ENCODE measurements at places on chromosomes 2 and 18.

GRCh38 chr2:62662554-62662953 lies 43.0 kb upstream of the EHBP1 start:
- DNase-seq, result no peak

DNA sequence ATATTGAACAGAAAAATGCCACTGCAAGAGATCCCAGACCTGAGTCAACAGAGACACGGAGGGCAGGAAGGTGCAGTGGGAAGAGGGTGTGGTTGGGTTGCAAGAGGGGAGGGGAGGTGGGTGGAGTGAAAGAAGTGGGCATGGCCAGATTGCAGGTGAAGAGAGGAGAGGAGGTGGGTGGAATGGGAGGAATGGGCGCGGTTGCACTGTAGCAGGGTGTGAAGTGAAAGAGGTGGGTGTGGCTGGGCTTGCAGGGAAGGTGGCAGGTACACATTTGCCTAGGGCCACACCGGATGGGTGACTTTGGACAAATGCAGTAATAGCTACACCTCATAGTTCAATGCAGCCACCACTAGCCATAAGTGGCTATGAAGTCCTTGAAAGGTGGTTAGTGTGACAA lies 71.1 kb downstream of the DOCK10 start:
- DNase-seq, result no peak

- no peak for DNase-seq
Observed at GRCh38 chr2:112162341-112162740, 24.2 kb downstream of the FBLN7 start.

GRCh38 chr2:9366026-9366425 lies 57.3 kb downstream of the ITGB1BP1 start:
- DNase-seq, result no peak

DNA sequence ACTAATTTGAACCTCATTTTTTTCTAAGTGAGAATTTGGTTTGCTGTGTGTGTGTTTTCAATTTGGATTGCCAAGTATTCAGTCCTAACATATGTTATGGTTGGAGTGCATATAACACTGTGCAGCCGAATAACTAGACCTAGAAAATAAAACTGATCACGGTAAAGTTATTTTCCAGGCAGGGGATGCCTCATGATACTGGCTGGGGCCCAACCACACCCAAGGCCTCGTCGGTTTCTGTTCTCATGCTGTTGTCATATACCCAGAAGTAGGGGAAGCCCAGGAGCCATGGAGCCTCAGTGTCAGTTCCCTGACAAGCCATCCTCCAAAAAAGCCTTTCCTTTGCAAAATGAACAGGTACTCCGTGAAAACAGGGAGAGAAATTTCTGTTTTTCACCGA lies 160.2 kb downstream of the GBX2 start:
- DNase-seq, result no peak

DNA sequence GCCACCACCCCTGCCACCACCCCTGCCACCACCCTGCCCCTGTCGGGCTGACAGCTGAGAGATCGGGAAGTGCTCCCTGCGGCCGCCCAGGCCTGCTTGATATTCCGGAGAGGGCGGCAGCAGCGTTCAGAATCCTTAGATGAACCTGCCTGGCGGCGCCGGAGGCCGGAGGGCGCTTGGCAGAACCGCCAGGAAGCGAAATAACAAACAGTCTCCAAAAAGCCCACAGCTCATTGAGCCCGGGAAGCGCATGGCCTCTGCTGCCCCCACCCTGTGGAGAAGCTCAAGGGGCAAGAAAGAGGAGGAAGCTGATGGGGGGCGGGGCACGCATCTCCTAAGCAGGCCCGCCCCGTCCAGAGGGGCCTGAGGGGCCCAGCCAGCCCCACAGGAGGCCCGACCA lies 92.2 kb upstream of the MBOAT2 start:
- DNase-seq, result no peak

- DNase-seq, result no peak
Observed at GRCh38 chr2:4047961-4048891, 344.9 kb downstream of the DCDC2C start.

DNA sequence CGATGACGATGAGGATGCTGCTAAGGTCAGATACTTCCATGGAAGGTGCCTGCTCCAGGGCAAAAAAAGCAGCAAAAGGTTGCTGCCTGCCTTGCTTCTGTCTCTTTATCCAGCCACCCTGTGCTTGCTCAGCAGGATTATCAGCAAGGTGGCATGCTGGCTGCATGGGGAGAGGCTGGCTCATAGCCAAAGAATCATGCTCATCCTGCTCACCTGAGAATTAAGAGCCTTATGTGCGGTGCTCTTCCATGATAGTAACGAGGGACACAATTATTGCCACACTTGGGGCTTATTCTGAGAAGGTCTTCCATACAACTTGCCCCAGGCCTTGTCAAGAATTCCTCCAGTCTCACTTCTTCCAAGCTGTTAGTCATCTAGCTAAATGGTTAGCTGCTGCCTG lies 60.4 kb upstream of the SEC11C start:
- no peak for DNase-seq

DNA sequence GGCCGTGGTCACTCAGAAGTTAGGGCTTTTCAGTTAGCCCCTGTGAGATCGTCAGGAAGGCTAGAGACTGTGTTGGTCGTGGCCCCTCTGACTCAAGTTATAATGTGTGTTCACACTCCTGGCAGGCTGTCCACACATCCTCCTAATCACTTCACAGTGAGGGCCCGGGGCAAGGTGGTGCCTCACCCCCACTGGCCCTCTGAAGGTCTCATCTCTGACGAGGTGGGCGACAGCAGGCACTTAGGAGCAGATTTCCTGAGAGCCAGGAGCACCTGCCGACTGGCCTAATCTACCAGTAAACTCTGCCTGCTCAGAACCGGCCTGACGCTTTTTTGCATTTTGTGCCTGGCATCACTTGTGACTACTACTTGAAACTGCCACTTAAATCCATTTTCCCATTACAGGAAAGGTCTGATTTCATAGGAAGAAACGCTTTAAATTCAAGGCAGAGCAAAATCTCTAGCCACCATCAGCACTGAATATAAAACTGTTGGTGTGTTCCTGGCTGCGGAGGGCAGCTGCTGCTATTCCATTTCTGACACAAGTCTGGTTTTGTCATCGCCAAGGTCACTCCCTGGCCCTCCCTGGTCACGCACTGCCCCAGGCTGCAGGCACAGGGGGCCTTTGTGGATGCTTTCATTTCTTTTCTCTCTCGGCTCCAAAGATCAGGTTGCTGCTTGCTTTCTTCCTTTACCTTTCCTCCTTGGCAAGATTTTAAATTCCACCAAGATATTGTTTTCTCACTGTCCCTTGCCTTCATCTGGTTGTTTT lies 48.0 kb downstream of the RAB12 start:
- no peak for DNase-seq

- no peak for DNase-seq
Observed at GRCh38 chr2:146246736-146247523, 1597.9 kb upstream of the ACVR2A start.

DNA sequence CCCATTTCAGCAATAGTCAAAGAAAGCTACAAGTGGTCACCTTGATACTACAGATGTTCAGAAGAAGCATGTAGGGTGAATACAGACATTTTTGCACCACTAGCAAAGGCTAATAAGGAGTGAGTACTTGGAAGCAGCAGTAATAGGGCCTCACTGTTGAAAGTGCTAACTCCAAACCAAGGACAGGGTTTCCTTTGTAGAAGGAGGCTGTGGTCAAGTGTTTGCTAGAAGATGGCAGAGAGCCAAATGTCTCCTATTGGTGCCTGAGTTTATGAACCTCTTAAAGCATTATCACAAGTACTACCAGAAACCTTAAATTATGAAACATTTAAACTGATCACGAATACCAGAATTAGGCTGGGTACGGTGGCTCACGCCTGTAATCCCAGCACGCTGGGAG lies 308.1 kb downstream of the ZEB2 start:
- no peak for DNase-seq

GRCh38 chr18:48105317-48105716 lies 174.9 kb upstream of the SMAD2 start:
- DNase-seq, result no peak

- no peak for DNase-seq
Observed at GRCh38 chr2:139600166-139600565, 820.0 kb upstream of the NXPH2 start.

DNA sequence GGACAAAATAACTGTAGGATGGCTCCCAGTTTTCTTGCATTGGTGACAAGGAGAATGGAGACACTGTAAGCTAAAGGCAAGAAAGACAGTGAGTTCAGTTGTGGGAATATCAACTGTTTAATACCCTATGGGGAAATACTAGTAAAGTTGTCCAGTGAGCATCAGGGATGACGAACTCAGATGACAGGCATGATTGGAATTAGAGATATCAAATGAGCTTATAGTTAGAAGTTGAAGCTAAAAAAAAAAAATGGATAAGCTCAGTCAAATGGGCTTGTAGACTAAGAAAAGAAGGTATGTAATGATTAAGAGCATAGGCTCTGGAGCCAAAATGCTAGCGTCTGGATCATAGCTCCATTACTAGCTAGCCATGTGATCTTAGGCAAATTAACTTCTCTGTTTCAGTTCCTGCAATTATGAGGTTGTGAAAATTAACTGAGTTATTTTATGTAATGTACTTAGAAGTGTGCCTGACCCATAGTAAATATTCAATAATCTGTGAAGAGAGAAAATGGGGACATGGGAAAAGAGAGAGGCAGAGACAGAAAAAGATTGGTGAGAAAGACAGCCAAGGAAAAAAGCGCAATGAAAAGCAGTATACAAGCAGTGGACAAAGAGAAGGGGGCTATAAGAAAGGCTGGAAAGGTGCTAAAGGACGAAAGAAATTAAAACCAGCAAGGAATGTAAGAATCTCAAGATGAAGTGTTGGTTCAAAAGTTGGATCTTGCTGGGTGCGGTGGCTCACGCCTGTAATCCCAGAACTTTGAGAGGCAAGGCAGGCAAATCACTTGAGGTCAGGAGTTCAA lies 95.7 kb upstream of the SLC39A10 start:
- DNase-seq, result no peak

DNA sequence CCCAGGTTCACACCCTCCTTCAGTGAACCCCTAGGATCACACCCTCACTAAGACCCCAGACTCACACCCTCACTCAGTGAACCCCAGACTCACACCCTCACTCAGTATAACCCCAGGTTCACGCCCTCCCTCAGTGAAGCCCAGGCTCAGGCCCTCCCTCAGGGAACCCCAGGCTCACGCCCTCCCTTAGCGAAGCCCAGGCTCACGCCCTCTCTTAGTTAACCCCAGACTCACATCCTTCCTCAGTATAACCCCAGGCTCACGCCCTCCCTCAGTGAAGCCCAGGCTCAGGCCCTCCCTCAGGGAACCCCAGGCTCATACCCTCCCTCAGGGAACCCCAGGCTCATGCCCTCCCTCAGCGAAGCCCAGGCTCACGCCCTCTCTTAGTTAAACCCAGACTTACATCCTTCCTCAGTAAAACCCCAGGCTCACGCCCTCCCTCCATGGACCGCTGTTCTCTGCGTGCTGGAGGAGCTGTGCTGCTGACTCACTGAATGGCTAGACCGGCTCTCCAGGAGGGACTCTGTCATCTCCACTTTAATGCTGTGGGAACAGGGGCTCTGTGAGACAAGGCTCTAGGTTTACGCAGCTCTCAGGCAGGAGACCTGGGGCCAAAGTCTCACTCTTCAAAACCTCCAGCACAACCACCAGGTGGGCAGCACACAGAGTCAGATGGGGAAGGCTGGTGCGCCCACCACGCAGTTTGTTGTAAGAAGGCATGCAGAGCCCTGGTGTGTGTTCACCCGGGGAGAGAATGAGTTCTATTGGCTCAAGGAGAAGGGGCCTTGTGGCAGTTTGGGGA lies 506.9 kb upstream of the MYT1L start:
- DNase-seq, result no peak

DNA sequence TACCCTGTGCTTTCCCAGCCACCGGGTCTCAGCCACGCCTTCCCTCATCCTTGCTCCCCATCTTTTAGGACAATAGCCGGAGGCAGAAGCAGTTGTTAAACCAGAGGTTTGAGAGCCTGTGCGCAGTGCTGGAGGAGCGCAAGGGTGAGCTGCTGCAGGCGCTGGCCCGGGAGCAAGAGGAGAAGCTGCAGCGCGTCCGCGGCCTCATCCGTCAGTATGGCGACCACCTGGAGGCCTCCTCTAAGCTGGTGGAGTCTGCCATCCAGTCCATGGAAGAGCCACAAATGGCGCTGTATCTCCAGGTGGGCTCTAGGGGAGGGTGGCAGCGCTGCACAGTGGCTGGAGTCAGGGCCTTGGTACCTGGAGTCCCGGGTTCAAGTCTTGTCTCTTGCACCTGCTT lies 2.7 kb downstream of the UCN start:
- DNase-seq, result no peak

GRCh38 chr2:239519089-239519920 lies 118.5 kb upstream of the HDAC4 start:
- DNase-seq, result no peak

DNA sequence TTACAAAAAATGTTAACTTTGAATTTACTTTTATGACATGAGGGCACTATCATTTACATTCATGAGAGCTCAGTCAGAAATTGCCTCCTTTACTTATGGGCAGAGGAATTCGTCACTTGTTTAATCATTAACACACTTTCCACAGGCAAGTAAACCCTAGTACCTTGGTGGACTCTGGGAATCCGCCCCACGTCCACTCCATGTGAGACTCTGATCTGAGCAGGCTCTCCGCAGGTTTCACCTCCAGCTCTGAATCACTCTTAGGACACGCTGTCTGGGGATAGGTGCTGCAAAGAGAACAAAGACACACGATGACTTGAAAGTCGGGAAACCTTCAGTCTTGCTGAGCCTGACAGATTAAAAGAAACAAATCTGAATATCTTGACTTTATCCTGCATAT lies 73.6 kb downstream of the LPIN2 start:
- DNase-seq, result no peak

GRCh38 chr2:214750529-214750928 lies 59.0 kb downstream of the BARD1 start:
- no peak for DNase-seq

All from T-helper 1 cell (primary cell).